Activated T-helper 9 cell treated with anti-CD3 and anti-CD28 coated beads, Interleukin-2, amount 50 U/mL, for 16 hours (primary cell): ENCODE measurements at places on chromosomes 6 and 20.

DNA sequence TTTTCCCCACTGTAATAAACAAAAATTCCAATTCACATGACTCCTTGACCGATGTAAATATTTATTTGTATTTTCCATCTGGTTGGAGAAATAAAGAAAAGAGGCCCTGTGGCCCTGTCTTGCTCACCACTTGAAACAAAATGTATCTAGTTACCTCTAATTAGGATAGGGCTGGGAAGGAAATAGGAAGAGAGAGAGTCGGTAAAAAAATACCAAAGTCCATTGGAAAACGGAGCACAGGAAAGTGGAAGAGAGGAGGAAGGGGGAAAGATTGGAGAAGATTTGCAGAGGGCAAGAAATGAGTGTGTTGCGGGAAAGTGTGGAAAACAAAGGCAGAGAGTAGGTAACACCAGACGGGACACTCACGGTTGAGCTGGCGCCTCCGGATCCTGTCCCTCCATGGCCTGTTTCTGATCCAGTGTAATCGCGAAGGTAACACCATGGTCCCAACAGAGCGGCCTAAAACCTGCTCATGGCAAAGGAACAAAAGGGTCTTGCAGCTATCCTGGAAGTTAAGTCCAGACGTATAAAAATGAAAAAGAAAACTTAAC is 105.8 kb upstream of the RIPOR2 start:
- no peak for DNase-seq

DNA sequence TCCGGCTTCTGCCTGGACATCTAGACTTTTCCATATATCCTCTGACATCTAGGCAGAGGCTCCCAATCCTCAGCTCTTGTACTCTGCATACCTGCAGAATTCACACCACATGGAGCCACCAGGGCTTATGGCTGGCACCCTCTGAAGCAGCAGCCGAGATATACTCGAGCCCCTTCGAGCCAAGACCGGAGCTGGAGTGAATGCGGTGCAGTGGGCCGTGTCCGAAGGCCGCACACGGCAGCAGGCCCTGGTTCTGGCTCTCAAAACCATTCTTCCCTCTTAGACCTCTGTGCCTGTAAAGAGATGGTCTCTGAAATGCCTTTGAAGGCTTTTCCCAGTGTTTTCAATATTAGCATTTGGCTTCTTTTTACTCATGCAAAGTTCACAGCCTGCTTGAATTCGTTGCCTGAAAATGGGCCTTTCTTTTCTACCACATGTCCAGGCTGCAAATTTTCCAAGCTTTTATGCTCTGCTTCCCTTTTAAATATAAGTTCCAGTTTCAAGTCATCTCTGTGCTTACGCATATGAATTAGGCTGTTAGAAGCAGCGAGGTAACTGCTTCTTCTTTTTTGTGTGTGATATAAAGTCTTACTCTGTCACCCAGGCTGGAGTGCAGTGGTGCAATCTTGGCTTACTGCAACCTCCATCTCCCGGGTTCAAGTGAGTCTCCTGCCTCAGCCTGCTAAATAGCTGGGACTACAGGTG is 3.8 kb upstream of the SIRPB1 start:
- DNase-seq: no peak

DNA sequence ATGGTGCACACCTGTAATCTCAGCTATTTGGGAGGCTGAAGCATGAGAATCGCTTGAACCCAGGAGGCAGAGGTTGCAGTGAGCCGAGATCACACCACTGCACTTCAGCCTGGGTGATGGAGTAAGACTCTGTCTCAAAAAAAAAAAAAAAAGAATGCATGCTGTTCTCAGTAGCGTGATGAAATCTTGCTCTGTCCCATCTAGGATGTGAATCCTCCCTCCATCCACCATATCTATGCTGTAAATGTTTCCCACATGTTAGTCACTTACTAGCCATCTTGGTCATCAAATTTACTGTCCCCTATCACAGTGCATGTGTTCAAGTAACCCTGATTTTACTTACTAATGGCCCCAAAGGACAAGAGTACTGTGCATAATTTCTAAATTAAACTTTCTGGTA is 315.4 kb upstream of the TBX18 start:
- no peak for DNase-seq

DNA sequence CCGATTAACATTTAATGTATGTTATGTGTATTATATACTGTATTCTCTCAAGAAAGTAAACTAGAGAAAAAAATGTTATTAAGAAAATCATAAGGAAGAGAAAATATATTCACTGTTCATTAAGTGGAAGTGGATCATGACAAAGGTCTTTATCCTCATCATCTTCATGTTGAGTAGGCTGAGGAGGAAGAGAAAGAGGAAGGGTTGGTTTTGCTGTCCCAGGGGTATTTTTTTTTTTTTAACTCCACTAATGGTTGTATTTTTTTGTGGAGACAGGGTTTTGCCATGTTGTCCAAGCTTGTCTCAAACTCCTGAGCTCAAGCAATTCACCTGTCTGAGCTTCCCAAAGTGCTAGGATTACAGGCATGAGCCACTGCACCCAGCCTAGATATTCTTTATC is 11.0 kb downstream of the ECT2L start:
- DNase-seq: no peak

DNA sequence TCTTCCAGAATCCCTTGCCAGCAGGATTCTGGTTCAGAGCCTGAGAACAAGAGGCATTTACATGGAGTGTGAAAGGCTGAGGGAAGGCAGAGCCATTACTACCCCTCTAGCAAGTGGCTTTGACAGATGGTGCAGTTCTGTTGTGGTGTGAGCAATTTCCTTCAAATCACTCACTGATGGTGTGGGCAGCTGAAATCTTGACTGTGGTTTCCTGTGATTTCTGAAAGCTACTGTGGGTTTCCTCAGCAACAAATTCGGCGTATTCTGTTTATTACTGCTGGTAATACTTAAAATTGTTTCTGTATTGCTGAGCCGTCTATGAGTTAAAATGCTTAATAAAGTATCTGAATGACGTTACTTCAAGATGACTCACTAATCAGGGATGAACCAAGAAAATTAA is 181.5 kb upstream of the TCF21 start:
- DNase-seq: no peak

- no peak for DNase-seq
These were observed 17.3 kb upstream of the CD93 start for GRCh38 chr20:23103284-23104018.

DNA sequence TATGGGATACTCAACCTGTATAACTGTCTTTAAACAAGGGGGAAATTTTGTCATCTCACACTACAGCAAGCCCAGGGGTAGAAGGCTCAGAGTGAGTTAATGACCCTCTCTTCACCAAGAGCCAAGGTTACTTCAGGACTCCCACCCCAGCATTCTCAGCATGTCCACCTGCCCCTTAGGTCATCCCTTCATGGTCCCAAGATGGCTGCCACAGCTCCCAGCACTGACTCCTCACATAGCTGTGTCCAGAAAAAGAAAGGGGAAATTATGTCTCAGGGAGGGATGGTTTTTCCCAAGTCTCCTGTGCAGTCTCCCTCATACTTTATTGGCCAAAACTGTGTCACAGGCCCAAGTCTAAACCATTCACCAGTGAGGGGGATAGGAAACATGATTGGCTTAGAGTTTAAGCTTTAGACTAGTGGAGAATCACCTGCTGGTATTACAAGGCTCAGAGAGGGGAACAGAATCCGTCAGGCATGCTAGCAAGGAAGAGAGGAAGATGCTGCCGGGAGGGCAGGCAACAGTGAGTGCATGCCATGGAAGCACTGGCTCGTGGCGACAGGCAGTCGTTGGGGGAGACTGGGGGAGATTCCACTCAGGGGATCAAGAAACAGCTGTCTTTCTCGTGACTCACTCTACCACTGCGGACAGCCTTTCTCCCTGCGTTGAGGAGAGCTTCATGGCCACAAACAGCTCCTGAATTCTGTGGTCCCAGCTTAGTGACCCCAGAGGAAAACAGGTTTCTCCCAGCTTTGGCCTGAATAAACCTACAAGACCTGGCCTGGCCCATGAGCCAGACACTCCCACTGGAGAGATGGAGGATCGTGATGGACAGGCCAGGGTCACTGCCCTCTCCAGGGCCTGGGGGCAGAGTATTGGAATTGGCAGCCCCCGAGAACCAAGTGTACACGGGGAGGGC is 37.2 kb downstream of the HM13 start:
- DNase-seq: no peak

- DNase-seq: peak; percentile 35
These were observed 5.2 kb downstream of the FNDC1 start for GRCh38 chr6:159174263-159174969.

DNA sequence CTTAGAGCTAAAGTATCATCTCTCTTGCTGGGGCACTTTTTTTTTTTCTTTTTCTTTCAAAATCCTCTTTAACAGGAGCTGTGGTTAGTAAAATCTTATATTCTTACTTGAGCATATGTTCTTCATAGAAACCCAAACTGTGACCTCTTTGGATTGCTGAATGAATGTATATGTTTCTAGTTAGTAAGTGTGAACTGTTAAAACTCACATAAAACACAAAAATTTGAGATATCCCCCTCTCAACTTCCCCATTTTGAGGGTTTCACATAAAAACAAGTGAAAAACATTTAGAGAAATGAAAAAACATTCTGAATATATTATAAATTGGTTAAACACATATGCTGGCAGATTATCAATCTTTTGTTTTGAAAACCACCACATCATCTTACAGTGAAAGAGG is 78.1 kb downstream of the INSM1 start:
- DNase-seq: no peak

- DNase-seq: peak; percentile 16
These were observed 1.5 kb upstream of the GGT7 start for GRCh38 chr20:34874094-34874654.

DNA sequence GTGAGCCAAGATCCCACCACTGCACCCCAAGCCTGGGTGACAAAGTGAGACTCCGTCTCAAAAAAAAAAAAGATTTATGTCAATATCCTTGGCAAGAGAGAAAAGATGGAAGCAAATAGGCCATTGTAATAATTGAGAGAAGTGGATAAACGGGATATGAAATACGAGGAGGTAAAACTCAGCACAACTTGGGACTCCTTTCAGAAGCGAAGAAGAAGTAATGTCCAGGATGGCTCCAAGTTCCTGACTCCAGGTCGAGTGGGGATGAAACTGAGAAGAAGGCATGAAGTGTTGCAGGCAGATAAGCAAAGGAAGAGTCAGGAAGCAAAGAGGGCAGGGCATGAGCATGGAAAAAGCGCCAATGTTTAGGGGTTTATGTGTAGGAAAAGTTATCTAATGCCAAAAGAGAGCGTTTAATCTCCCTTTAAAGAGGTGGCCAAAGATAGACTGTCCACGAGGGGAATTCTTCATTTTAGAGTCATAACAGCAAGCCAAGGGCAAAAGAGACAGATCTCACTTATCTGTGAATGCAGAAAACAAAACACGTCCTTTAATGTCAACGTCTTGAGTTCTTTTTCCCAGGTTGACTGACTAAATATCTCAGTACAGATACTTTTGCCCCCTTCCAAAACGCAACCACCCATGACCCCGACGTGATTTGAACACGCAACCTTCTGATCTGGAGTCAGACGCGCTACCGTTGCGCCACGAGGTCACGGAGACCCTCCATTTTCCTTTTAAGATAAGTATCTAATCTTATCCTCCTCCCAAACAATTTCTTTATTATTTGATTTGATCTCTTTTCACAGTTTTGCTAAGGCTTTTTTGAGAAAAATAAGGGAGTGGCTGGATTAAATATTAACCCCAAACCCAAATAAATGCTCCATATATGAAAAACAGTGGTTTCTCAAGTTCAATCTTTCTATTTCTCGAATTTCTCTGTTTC is 46.3 kb upstream of the BTN3A2 start:
- no peak for DNase-seq

DNA sequence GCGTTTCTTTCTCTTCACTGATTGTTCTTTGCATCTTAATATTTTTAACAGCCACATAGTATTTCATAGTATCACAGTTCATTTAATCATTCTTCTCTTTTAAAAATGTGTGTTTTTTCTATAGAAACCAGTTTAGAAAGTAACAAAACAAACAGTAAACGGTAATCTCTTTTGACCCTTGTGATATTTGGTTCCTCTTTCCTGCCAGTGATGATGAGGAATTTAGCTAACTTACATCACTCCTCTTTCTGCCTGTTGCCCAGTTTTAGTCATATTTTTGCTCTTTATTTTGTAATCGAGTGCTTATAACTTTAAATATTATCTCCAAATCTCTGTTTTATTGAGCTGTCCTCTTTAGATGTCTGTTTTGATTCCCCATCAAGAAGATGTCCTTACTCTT is 38.1 kb upstream of the ZBTB24 start:
- no peak for DNase-seq

DNA sequence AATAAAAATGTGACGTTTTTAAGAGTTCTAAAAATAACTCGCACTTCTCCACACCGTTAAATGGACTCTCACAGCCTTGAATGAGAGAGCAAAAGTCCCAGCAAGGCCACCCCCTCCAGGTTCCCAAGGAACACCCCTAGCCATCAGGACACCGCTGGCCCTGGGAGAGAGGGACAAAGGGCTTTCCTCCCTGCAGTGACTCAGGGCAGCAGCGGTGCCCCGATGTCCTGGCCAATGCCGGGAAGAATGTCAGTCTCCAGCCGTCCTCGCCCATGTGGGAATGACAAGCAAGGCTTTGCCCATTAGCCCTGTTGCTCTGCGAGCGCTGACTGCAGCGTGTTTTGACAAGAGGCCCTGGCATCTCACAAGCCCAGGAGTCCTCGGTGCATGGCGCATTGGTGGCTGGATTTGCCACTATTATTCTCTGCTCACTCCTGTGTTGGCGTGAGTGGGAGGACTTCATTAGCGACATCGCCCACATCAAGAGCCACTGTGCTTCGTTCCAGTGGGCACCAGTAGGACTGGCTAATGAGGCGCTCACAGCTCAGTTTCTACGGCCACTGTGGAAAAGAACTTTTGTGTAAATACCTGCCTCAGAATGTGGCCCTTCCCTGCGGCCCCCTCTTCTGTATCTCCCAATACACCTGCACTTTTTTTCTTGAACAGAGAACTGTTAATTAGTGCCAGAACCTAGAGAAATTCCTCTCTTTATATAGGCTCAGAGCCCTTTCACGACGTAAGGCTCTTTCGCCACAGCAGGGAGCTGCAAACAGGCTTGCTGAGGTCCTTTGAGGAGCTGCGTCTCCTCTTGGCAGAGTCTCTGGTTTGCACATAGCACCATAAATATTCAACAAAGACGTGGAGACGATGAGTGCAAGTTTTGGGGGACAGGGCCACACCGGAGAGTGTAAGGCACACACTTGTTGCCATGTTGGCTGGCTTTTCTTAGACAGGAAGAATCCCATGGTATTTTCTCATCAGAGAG is 336.6 kb downstream of the TAF4 start:
- no peak for DNase-seq
